ENCODE measurements at places on chromosomes 16 and 17.

GRCh38 chr16:74226338-74226954 lies 70.2 kb upstream of the PSMD7 start:
- DNase-seq = no peak

- no peak for DNase-seq
Observed at GRCh38 chr16:2450535-2450934, 9.4 kb upstream of the TEDC2 start.

DNA sequence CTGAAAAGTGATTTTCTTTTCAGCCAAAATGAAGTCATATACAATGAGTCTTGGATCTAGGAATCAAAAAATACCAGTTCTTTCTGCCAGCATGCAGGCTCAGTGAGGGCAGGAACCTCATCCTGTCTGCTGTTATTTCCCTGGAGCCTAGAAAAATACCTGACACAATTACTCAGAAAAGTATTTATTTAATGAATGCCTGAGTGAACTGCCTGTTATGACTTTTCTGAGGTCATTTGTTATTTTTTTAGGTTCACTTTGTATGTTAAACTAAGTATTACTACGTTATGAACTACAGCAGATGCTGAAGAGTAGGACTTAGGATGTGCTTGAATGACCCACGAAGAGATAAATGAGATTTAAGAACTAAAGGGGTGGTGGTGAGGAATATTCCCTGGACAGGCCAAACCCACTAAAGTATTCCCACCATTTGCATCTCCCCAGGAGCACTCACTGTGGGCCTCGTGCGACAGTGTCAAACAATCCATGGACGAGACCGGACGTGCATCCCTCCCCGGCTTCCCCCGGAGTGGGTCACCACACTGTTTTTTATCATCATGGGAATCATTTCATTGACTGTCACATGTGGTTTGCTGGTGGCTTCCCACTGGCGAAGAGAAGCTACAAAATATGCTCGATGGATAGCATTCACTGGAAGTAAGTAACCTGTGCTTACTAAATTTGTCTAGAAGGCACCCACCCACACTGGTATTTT lies 17.1 kb upstream of the VWA3A start:
- DNase-seq = no peak

GRCh38 chr17:49748791-49749190 lies 15.1 kb downstream of the FAM117A start:
- peak; percentile 15 for DNase-seq

GRCh38 chr16:12546918-12547607 lies 256.6 kb downstream of the CPPED1 start:
- no peak for DNase-seq
